ENCODE measurements at places on chromosomes 5 and 9.

DNA sequence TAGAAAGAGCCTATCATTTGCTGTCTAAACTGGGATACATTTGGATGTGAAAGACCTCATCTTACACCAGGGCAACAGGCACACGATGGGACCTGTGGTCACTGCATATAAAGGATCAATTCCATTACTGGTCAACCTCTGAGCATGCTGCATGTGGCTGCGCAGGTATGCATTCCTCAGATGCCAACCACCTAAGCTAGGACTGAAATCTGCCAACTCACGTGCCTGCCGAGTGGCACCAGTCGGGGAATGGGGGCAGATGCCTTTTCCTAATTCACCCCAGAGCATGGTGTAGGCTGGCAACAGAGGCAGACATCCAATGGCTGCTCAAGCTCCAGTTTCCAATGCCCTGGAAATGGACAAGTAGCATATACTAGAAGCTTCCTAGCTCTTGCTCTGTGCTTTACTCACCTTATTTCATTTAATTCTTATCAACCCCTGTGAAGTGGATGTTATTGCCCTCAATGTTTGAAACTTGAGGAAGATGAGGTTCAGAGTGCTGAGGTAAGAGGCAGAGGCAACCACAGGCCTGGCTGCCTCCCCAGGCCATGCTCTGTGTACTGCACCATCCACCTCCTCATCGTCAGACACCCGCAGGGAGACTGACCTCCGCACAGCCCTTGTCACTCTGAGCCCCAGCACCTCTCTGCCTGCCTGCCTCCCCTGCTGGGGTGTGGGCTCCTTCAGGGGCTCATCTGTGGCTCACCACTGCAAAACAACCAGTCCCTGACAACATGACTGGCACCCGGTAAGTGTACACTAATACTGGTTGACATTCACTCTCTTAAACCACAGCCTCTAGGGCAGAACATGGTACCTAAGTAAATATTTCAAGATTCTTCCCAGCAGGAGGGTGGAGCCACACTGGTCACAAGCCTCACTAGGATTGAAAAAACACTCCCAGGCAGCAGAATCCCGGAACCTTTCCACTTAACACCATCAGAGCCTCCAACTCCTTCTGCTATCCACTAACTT, 228.5 kb downstream of the CRB2 start:
- H3K27ac ChIP-seq, result no peak overlapping the region
- no peaks in the 10 kb centered on the region for H3K4me1 ChIP-seq
- no peak overlapping the region for H3K4me3 ChIP-seq
- no peaks in the 10 kb centered on the region for H3K36me3 ChIP-seq
- no peak for DNase-seq
- no peaks in the 10 kb centered on the region for H3K27me3 ChIP-seq

GRCh38 chr5:151154931-151155774, 2.4 kb downstream of the ANXA6 start:
- DNase-seq, result no peak
- no peaks in the 10 kb centered on the region for H3K36me3 ChIP-seq
- peak overlapping the region; percentile 84 for H3K27ac ChIP-seq
- H3K27me3 ChIP-seq, result peaks cover 17% of the 10 kb centered on the region

- H3K27me3 ChIP-seq, result no peaks in the 10 kb centered on the region
- no peak overlapping the region for H3K4me3 ChIP-seq
- no peak overlapping the region for H3K27ac ChIP-seq
Measured at GRCh38 chr5:168683247-168683926, 104.2 kb upstream of the PANK3 start.

- no peak for DNase-seq
- peak overlapping the region; percentile 90 for H3K27ac ChIP-seq
- no peaks in the 10 kb centered on the region for H3K27me3 ChIP-seq
- H3K4me3 ChIP-seq, result peak overlapping the region; percentile 75
- peaks cover 25% of the 10 kb centered on the region for H3K4me1 ChIP-seq
Measured at GRCh38 chr5:65623482-65623881, 651 bp downstream of the TRIM23 start.

DNA sequence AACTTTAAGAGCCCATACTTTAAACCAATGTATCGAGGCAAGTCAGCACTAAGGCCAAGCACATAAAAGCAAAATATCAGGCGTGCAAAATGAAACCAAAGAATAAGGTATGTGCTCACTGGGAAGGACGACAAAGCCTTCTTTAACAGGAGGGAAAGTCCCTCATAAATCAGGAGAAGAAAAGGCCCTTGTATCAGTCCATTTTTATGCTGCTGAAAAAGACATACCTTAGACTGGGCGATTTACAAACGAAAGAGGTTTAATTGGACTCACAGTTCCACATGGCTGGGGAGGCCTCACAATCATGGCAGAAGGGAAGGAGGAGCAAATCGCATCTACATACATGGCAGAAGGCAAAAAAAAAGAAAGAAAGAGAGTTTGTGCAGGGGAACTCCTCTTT, 68.9 kb downstream of the UBE2QL1 start:
- no peak for DNase-seq
- H3K4me3 ChIP-seq, result no peak overlapping the region
- H3K36me3 ChIP-seq, result no peaks in the 10 kb centered on the region
- no peaks in the 10 kb centered on the region for H3K27me3 ChIP-seq

DNA sequence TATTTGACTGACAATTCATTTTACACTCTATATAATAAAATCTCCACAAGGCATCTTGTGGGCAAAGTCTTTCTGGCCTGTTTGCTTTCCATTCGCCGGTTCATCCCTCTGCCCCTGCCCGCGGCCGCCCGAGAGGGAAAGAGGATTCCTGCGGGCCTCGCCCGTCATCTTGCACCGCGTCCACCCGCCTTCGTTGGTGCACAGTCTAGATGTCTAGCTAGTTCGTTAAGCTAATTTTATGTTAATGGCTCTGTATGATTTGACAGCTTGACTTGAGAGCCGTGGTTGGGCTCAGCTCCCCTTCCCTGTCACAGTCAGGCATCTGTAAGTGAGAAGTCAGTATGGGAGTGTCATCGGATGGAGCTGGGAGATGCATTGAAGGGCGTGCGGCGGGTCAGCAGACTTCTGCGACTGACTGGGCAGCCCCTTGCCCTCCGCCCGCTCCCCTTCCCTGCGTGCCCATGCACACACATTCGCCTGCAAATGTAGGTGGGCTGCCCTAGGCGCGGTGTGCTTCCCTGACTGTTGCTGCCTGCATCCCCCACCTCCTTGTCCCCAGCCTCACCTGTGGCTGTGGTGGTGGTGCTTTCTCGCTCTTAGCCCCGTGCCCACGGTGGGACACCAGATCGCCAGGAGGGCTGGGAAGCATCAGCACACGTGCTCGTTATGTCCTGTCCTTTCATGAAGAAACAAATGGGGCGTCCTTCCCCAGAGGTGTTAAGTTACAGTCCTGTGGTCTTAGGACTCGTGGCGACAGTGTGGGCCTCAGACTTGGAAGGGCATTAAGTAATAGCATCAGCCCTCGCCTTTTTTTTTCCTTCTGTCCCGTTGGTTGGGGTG, 25.9 kb upstream of the PRDM12 start:
- no peak for DNase-seq
- H3K4me3 ChIP-seq, result no peak overlapping the region
- no peaks in the 10 kb centered on the region for H3K4me1 ChIP-seq
- no peaks in the 10 kb centered on the region for H3K27me3 ChIP-seq
- no peak overlapping the region for H3K27ac ChIP-seq
- peaks cover 53% of the 10 kb centered on the region for H3K36me3 ChIP-seq

GRCh38 chr5:94777056-94777880, 158.8 kb downstream of the SLF1 start:
- H3K27me3 ChIP-seq, result no peaks in the 10 kb centered on the region
- H3K36me3 ChIP-seq, result no peaks in the 10 kb centered on the region
- H3K4me3 ChIP-seq, result no peak overlapping the region
- DNase-seq, result no peak
- no peaks in the 10 kb centered on the region for H3K4me1 ChIP-seq

DNA sequence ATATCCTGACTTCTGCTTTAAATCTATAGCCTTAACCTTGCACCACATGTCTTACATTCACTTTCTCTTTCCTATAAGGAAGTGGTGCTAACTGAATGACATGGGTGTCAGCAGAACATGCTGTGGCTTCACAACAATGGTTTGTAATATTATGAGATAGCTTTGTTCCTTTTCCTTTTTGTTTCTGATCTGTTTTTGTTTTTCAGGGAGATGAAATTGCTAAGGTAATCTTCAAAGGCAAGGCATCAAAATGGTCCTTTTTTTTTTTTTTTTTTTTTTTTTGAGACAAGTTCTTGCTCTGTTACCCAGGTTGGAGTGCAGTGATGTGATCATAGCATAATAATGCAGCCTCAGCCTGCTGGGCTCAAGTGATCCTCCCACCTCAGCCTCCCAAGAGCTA, 53.6 kb upstream of the RANBP6 start:
- no peaks in the 10 kb centered on the region for H3K36me3 ChIP-seq
- H3K27ac ChIP-seq, result no peak overlapping the region
- DNase-seq, result no peak

DNA sequence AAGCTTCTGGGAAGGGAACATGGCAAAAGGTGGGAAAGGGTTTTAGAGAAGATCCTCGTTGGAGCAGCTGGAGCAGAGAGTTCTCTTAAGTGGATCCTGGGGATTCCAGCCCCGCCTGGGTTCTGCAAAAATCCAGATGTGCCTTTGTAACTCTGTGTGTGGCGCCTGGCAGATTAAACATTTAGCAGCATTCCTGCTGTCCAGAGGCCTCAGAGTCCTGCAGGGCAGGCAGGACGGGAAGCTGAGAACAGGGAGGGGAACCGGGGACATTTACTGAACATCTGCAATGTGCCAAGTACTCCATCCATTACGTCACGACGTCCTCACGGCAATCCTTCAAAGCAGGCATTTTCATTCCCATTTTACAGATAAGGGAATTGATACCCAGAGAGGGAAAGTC, 6.0 kb downstream of the EIF4E1B start:
- no peaks in the 10 kb centered on the region for H3K4me1 ChIP-seq
- H3K27ac ChIP-seq, result no peak overlapping the region
- H3K4me3 ChIP-seq, result no peak overlapping the region
- H3K27me3 ChIP-seq, result no peaks in the 10 kb centered on the region

DNA sequence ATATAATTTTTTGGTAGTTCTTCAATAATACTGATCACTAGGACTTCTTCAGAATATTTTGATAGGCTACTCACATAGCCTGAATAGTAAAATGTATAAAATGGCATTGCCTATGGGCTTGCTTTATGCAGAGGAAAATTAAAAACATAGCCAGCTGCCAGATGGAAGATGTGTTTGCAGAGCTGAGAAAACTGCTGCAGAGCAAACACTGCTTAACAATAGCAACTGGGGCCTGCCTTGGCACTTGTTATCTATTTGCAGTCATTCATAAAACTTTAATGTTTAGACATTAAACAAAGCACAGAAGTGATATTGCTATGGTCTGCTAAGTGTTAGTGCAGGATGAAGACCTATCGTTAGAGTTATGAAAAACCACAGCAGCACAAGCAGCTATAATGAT, 151.5 kb upstream of the SMC2 start:
- no peaks in the 10 kb centered on the region for H3K27me3 ChIP-seq
- H3K4me3 ChIP-seq, result no peak overlapping the region
- no peaks in the 10 kb centered on the region for H3K36me3 ChIP-seq
- no peak overlapping the region for H3K27ac ChIP-seq

GRCh38 chr9:20209391-20210340, 412.6 kb downstream of the MLLT3 start:
- H3K27me3 ChIP-seq, result no peaks in the 10 kb centered on the region
- H3K36me3 ChIP-seq, result no peaks in the 10 kb centered on the region
- DNase-seq, result no peak
- H3K4me3 ChIP-seq, result no peak overlapping the region
- H3K27ac ChIP-seq, result peak overlapping the region; percentile 71

DNA sequence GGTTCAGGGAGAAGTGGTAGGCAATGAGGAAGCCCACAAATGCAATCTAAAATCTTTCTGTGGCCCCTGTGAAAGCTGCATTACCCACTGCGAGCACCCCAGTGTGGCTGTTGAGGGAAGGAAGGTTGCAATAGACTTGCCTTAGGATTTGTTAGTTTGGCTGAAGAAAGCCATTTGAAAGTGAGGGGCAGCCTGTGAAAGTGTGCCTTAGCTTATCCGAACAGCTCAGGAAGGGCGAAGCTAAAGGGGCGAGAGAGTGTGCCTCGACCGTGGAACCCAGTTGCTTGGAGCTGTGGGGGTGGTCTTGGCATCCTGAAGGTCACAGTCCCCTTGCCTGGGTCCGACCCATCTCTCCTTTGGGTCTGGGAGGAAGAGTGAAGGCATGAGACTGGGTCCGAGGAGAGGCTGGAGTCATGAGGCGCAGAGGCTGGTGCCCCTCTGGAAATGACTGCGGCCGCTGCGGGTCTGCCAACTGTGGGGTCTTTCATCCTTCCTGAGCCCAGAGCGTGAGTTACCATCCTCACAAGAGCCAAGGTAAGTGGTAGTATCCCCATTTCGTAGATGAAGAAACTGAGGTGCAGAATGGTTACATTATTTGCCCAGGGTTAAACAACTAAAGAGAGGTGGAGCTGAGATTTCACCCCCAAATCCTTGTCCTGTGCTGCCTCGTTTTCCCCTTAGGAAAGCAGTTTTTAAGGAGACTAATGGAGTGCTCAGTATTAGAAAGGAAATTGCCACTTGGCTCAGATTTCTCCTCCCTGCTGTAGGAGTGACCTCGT, 24.4 kb downstream of the SLC25A25 start:
- H3K27ac ChIP-seq, result peak overlapping the region; percentile 92
- H3K4me3 ChIP-seq, result no peak overlapping the region
- peaks cover 88% of the 10 kb centered on the region for H3K4me1 ChIP-seq
- H3K27me3 ChIP-seq, result no peaks in the 10 kb centered on the region
- no peak for DNase-seq
- H3K36me3 ChIP-seq, result no peaks in the 10 kb centered on the region

GRCh38 chr9:81183761-81184160, 505.6 kb downstream of the TLE1 start:
- no peaks in the 10 kb centered on the region for H3K4me1 ChIP-seq
- no peak overlapping the region for H3K27ac ChIP-seq
- H3K36me3 ChIP-seq, result no peaks in the 10 kb centered on the region

GRCh38 chr9:5976674-5977397, 38.6 kb downstream of the RANBP6 start:
- no peaks in the 10 kb centered on the region for H3K36me3 ChIP-seq
- no peak for DNase-seq
- H3K4me3 ChIP-seq, result no peak overlapping the region
- no peaks in the 10 kb centered on the region for H3K27me3 ChIP-seq
- H3K4me1 ChIP-seq, result no peaks in the 10 kb centered on the region

DNA sequence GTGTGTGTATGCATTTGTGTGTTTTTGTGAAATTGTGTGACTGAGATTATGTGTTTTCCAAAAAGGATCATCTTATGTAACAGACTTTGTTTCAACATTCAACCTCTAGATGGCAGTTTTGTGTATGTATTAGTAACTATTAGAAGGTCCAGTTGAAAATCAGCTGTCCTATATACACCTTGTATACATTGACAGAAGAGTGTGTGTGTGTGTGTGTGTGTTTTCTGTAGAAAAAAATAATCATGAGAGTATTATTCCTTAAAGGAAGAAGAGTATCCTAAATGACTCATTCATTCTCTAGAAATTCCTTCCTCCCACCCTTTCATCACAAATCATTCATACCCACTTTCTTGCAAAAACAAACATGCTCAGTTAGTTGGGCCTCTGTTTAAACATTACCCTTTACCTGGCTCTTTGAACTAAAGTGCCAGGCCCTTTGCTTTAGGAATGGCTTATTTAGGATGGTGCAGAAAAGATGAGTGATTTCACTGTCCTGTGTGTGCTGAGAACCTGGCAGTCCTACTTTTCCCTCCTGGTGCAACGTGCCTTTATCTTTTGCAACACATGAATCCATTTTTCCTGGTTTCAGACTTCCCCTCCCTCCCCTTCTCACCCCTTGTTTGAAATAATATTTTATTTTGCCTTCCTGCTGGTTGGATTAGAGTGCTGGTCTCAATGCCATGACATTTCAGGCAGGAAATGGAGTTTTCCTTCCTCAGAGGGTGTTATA, 152.2 kb downstream of the ARHGAP26 start:
- H3K4me1 ChIP-seq, result peaks cover 25% of the 10 kb centered on the region
- no peak overlapping the region for H3K4me3 ChIP-seq
- H3K27ac ChIP-seq, result no peak overlapping the region
- DNase-seq, result no peak
- H3K27me3 ChIP-seq, result no peaks in the 10 kb centered on the region
- no peaks in the 10 kb centered on the region for H3K36me3 ChIP-seq

Measured in esophagus squamous epithelium (tissue), 5 donors.